ENCODE measurements at places on chromosomes 16 and 17. TPM values are rescaled to one million over a fixed set of nuclear protein-coding genes. Genes with fewer than 3 reads are reported as not detected.

Gene TBC1D26
- polyA plus RNA-seq = 0.29 TPM

Gene PYDC1
- 1.2 TPM for polyA plus RNA-seq

Gene HS3ST3B1
- 1.2 TPM for polyA plus RNA-seq

Gene KRTAP1-5
- polyA plus RNA-seq = not detected

Gene ATP6V0D1
- 57.8 TPM for polyA plus RNA-seq

Gene ITGAD
- polyA plus RNA-seq = not detected

Gene ASPHD1
- 0.28 TPM for polyA plus RNA-seq

Gene FZD2
- polyA plus RNA-seq = 17.1 TPM

Gene KRT25
- polyA plus RNA-seq = not detected

Gene FBF1
- polyA plus RNA-seq = not detected

Gene CLDN7
- polyA plus RNA-seq = 3.0 TPM

Gene LDAF1
- 40.3 TPM for polyA plus RNA-seq

Gene CDRT4
- polyA plus RNA-seq = 1.5 TPM

Gene KCNG4
- 0.08 TPM for polyA plus RNA-seq

Gene CCL14
- polyA plus RNA-seq = 23.0 TPM

Gene MPO
- polyA plus RNA-seq = 5.1 TPM

Gene ZNF385C
- 10.2 TPM for polyA plus RNA-seq

Gene C16orf89
- not detected for polyA plus RNA-seq

Gene MEIOC
- 1.3 TPM for polyA plus RNA-seq

Gene MARVELD3
- polyA plus RNA-seq = not detected

Gene METTL9
- polyA plus RNA-seq = 95.6 TPM

Gene RPL13
- 2,487 TPM for polyA plus RNA-seq

Gene COG7
- polyA plus RNA-seq = 20.7 TPM

Gene TBX21
- polyA plus RNA-seq = not detected

Gene KRTAP4-9
- not detected for polyA plus RNA-seq

Gene TBC1D3H
- polyA plus RNA-seq = not detected

Gene PRSS33
- not detected for polyA plus RNA-seq

Gene SP2
- 15.4 TPM for polyA plus RNA-seq

Gene SYNGR2
- polyA plus RNA-seq = 78.7 TPM

Gene CARHSP1
- polyA plus RNA-seq = 107 TPM

Gene GUCY2D
- not detected for polyA plus RNA-seq

Gene PIK3R5
- 1.3 TPM for polyA plus RNA-seq

Gene TAT
- 0.07 TPM for polyA plus RNA-seq

Gene ASIC2
- 0.79 TPM for polyA plus RNA-seq

Gene PKD1
- 85.8 TPM for polyA plus RNA-seq

Gene AATK
- 7.9 TPM for polyA plus RNA-seq

Gene PLA2G10
- polyA plus RNA-seq = not detected

Gene CBX4
- polyA plus RNA-seq = 7.5 TPM

Gene PPM1E
- 1.5 TPM for polyA plus RNA-seq

Gene PPP1R1B
- polyA plus RNA-seq = 8.3 TPM

Gene BANP
- 33.2 TPM for polyA plus RNA-seq

Gene CMTR2
- polyA plus RNA-seq = 28.4 TPM

Gene TRPV3
- polyA plus RNA-seq = 1.9 TPM

Gene NDRG4
- 12.6 TPM for polyA plus RNA-seq

Gene OTOP2
- polyA plus RNA-seq = 0.15 TPM

Gene ZNF287
- 6.7 TPM for polyA plus RNA-seq

Gene FBXO39
- 0.07 TPM for polyA plus RNA-seq

Gene LRRC37A
- polyA plus RNA-seq = 2.7 TPM

Gene CCL8
- polyA plus RNA-seq = 1.3 TPM

Gene AGRP
- polyA plus RNA-seq = 0.25 TPM

Gene ABCC6
- polyA plus RNA-seq = 2.0 TPM

Gene FBXW10B
- polyA plus RNA-seq = 3.8 TPM

Gene NECAB2
- 0.72 TPM for polyA plus RNA-seq

Gene CHD9NB
- polyA plus RNA-seq = 3.0 TPM

Gene RAB37
- polyA plus RNA-seq = 5.0 TPM

Measured in muscle of arm (tissue), 14 donors.